NCI-H510A (cell line): ENCODE measurements at places on chromosomes 7 and 10.

- DNase-seq, result no peak
Observed at GRCh38 chr7:88289564-88290025, 17.1 kb downstream of the STEAP4 start.

GRCh38 chr10:91901784-91902677 lies 7.3 kb downstream of the FGFBP3 start:
- no peak for DNase-seq

GRCh38 chr10:34834274-34834673 lies 19.2 kb upstream of the PARD3 start:
- no peak for DNase-seq

GRCh38 chr7:137873979-137874777 lies 27.4 kb upstream of the DGKI start:
- DNase-seq, result no peak

DNA sequence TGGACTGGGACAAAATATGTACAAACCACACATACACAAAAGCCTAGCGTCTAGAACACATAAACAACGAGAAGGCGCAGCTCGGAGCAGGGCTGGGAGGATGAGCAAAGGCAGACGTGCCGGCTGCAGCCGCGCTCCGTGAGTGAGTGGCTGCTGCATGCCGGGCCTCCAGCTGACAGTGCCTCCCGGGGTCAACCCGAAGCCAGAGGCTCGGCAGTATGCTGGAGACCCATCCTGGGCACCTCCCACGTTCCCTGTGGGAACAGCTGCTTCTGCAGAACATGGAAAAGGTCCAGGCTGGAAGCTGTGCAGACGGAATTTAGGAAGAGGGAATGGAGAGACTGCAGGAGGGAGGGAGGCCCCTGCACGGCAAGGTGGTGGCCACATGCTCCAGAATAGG lies 3.6 kb upstream of the GPR146 start:
- no peak for DNase-seq

- DNase-seq, result no peak
Observed at GRCh38 chr10:71720288-71720687, 710 bp upstream of the C10orf105 start.

DNA sequence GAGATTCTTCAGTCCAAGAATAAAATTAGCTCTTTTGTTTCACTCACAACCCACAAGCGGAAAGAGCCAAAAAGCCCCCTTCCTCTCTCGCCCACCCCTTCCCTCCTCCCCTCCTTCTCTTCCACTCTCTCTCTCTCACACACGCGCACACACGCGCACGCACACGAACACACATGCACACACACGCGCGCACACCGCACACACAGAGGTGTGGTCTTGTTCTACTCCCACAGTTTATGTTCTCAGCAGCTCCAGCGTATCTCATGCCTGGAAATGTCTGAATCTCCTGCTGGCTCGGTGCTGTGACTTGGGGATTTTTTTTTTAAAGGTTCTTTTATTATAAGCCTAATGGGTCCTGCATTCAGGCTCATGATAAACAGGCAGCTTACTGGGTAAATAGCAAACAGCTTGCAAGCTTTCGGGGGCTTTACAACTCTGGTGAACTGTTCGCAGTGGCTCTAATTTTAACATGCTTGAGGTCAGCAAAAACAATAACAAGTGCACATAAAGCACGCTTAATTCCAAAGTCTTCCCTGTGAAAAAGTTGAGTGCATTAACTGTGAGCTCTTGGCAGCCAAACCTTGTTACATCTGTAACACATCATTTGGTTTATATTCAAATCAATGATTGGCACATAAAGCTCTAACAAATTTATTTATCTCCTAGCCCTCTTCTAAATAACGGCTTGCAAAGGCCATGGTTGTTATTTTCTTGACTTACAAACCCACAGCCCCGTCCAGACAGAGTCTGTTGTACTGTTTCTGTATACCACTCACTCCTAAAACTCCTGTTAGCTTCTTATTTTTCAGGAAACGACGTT lies 424.1 kb upstream of the MGMT start:
- DNase-seq, result no peak

DNA sequence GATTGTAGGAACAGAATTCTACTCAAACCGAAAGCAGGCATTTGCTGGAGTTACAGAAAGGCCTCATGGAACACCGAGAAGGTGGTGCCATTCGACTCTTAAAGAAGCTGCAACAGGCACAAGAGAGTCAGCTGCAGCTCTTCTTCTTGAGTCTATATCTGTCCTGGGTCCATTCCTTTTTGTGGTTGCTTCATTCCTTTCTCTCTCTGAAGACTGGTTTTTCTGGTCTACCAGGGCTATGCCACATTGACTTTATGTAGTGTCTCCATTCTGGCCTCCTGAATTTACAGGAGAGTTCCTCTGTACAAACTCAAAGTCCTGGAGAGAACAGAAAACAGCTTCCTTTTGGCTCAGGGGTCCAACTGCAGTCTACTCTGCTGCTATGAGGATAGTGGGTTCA lies 132.8 kb downstream of the CFTR start:
- no peak for DNase-seq

- DNase-seq, result no peak
Observed at GRCh38 chr7:51027106-51027934, 244.6 kb upstream of the GRB10 start.

- no peak for DNase-seq
Observed at GRCh38 chr10:52284416-52285013, 29.6 kb upstream of the DKK1 start.

GRCh38 chr7:98548370-98548769 lies 68.7 kb upstream of the NPTX2 start:
- DNase-seq, result no peak

- no peak for DNase-seq
Observed at GRCh38 chr7:30627026-30627425, 32.3 kb downstream of the GARS1 start.

DNA sequence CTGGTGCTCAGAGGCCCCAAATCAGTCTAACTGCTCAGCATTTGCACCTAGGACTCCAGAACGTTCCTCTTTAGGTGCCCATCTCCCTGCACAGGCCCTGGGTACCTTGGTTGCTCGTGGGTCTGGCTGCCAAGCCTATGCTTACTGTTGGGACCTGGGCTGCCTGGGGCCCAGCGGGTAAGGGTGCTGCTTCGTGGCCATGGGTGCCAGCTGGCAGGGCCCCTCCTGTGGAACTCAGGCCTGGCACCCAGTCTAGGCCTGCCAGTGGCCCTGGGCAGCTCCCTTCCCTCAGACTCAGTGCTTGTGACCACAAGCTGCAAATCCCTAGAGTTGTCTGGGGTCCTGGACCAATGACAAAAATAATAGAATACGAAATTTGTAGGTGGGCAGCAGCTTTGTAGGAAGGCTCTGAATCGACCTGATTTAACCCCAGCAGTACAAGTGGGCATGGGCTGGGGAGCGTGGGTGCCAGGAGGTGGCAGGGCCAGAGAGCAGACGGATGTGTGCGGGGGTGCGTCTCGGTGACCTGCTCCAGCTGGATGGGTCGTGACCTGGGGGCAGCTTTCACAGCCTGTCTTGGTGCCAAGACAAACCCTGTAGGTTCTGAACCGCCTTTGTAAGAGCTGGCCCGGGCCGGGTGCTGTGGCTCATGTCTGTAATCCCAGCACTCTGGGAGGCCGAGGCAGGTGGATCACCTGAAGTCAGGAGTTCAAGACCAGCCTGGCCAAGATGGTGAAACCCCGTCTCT lies 69.7 kb downstream of the MKI67 start:
- DNase-seq, result no peak

DNA sequence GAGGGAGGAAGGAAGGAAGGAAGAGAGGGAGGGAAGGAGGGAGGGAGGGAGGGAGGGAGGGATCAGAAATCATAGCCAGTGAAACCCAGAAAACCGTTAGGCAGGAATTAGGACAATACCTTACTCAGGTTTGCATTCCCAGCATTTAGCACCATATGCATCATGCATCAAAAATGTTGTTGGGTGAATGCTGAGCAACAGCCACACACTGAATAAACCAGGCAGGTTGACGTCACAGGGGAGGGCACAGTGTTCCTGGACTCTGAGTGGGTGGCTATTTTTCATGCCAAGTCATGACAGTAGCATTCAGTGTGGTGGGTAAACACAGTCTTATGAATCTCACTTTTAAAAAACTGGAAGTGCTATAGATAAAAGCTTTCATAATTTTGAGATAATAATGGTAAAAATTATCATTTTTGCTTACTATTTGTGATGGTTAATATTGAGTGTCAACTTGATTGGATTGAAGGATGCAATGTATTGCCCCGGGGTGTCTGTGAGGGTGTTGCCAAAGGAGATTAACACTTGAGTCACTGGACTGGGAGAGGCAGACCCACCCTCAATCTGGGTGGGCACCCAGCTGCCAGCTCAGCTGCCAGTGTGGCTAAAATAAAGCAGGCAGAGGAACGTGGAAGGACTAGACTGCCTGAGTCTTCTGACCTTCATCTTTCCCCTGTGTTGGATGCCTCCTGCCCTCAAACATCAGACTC lies 199.1 kb upstream of the PRKCQ start:
- no peak for DNase-seq

DNA sequence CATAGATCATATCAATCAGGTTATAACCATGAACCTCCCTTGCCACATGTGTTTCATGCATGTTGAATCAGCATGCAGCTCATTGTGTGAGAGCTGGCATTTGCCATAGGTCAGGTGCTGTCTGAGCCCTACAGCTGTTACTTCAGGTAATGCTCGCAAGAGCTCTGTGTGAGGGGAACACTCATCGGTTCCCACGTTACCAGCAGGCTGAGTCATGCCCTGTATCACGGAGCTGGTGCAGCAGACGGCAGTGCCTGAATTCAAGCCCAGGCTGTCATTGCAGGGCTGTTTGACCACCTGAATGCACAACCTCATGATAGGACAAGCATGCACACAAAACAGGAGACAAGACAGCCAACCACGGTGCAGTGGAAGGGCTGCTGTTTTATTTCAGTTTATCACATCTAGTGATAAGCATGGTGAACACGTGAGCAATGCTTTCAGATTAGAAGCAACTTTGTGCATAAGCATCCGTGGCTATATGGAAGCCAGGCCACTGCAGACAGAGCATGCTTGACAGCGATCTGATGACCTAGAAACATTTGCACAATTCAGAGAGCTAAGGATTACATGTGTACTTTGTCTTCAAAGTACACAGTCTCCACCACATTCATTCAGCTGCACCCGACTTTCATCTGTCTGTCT lies 56.4 kb upstream of the PFKP start:
- DNase-seq, result no peak

DNA sequence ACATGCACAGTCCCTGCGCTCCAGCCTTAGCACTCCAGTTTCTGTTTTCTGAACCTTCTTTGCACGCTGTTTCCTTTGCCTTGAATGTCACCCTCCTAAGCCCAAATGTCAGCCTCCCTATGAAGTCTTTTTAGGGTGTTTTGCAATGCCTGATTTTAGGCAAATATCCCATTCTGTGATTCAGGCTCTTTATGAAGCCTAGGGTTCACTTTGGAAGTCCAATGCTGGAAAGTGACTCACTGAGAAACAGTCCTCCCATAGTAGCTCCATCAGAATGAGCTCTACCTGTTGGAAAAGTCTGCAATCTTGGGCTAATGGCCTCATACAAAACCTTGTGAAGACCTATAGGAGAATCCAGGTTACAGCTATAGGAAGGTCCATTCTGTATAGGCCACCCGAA lies 5.3 kb downstream of the LAMB4 start:
- no peak for DNase-seq

DNA sequence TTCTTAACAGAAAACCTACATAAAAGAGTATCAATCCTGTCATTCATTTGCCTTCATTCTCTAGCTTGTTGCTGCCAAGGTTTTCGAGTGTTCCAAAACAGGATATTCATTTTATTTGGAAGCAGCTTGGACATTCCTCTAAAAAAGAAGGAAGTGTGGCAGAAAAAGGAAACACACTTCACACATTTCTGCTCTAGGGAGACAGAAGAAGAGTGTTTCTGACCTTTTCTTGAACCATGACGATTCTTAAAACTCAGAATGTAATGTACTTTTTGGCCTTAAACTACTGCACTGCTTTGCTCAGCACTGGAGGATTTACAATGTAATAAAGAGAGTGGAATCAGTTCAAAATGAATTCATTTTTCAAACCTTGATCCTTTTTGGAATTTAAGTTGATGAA lies 81.3 kb downstream of the SEMA3A start:
- DNase-seq, result no peak

DNA sequence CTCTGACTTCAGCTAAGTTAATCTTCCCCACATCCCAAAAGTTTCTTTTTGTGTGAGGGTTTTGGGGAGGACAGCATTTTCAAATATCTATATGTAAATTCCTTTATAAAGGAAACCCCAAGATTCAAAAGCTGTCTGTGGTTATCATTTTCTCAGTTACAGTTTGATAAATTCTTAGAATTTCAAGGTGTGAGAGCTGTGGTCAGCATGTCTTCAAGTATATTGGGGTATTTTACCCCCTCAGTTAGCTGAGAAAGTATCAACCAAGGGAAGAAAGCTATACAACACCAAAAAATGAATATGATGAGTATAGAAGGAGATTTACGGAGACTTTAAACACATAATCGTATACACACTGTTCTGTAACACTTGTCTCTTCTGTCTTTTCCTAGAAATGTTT lies 109.2 kb downstream of the SND1 start:
- no peak for DNase-seq

- no peak for DNase-seq
Observed at GRCh38 chr7:26937939-26938623, 73.7 kb upstream of the SKAP2 start.

- DNase-seq, result no peak
Observed at GRCh38 chr10:77455561-77455960, 182.0 kb downstream of the KCNMA1 start.

- DNase-seq, result no peak
Observed at GRCh38 chr10:19611775-19612174, 204.5 kb upstream of the PLXDC2 start.

GRCh38 chr7:96414931-96415292 lies 93.0 kb upstream of the SLC25A13 start:
- DNase-seq, result peak; percentile 8

- no peak for DNase-seq
Observed at GRCh38 chr7:71236230-71237105, 104.5 kb downstream of the GALNT17 start.

- no peak for DNase-seq
Observed at GRCh38 chr7:85341973-85342372, 155.1 kb upstream of the SEMA3D start.

DNA sequence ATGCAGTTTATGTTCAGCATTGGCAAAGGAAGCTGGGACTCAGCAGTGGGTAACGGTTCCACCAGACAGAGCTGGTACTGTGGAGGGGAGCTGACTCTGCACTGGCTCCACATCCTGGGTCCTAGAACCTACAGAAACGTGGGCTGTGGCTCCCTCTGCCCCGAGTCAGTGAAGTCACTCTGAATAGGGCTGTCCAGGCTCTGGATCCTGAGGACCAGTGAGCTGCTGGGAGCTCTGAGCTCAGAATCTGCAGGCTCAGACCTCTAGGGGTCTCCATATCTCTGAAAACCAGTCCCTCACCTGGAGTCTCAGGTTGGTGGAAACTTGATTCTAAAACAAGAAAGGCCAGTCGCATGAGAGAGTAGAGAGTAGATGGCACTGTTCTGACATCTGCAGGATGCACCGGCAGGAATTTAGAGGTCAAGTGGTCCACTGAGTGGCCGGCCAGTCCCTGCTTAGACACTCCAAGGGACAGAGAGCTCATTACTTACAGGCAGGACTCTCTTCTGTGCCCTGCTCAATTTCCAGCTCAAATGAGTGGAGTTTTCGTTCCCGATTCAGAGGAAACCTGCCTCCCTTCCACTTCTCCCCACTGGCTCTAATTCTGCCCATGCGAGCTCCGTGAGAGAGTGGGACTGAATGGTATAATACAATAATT lies 18.6 kb downstream of the NPFFR1 start:
- DNase-seq, result no peak

- no peak for DNase-seq
Observed at GRCh38 chr10:94546049-94546900, 687 bp downstream of the HELLS start.

- DNase-seq, result no peak
Observed at GRCh38 chr7:74395745-74396311, 57.9 kb upstream of the GTF2IRD1 start.
